Central memory CD4-positive, alpha-beta T cell (primary cell): ENCODE measurements at places on chromosomes 7 and 10.

DNA sequence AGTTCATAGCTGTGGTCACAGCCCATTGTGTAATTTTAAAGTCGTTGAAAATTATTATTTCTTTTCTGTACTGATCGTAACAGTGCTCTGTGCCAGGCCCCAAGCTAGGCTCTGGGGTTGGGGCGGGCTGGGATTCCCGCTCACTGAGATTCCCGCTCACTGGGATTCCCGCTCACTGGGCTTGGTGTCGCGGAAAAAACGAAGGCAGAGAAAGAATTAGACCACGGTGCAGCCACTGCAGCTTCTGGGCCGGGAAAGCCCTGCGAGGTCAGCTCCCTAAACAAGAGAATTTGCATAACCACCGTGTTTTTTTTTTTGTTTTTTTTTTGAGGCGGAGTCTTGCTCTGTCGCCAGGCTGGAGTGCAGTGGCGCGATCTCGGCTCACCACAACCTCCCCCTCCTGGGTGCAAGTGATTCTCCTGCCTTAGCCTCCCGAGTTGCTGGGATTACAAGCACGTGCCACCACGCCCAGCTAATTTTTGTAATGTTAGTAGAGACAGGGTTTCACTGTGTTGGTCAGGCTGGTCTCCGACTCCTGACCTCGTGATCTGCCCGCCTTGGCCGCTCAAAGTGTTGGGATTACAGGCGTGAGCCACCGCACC is 31.2 kb downstream of the FOXK1 start:
- no peak for DNase-seq

DNA sequence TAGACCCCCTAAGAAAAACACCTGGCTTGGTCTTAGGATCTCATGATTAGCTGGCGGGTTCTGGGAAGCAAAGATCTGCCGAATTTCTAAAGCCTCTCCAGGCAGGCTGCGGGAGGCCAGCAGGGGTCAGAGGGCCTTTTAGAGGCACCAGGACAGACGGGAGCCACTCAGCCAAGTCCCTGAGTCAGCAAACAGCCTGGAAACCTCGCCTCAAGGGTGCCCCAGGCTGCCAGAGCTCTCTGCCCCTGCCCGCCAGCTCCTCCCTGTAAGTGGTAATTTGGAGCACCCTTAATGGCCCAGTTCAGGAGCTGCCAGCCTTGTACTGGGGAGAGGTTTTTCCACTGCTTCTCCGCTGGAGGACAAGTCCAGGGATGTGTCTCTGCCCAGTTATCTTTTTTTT is 88.7 kb downstream of the HIP1 start:
- DNase-seq, result no peak

DNA sequence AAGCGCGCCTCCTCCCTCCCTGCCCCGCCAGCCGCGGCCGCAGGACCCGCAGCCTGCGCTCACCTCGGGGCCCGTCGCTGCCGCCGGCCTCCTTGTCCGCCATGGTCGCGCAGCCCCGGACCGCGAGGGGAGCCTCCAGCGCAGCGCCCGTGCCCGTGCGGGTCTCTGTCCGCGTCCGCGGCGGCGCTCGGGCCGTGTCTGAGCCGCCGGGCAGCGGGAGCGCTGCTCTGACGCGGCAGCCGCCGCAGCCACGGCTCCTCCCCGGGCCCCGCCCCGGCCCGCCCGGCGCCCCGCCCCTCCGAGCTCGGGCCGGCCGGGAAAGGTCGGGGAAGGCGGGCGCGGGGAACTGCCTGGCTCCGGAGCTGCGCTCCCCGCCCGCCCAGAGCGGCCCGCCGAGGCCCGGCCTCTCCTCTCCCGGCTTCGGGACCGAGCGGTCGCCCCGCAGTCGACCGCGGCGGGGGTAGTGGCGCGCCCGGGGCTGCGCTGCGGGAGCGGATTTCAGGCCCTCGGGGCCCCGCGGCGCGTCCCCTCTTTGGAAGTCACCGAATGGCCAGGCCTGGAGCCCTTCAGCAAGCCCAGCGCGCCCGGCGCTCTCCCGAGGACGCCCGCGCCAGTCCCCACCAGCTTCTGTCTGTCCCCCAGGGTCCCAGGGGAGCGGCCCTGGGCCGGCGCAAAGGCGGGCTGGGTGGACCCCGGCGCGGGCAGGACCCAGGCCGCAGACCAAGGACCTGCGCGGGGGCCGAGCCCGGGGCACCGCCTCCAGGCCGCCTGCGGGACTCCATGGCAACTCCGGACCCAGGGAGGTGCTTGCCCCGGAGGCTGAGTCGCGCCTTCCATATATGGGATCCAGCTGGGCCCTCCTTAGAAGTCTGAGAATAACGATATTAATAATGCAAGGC is at the start of gene HSPA12A:
TSS of gene HSPA12A (minus strand) at position 200 of the 899 bp plus-strand sequence. CDS start at position 103, 97 bp downstream.
- DNase-seq, result peak; percentile 25

DNA sequence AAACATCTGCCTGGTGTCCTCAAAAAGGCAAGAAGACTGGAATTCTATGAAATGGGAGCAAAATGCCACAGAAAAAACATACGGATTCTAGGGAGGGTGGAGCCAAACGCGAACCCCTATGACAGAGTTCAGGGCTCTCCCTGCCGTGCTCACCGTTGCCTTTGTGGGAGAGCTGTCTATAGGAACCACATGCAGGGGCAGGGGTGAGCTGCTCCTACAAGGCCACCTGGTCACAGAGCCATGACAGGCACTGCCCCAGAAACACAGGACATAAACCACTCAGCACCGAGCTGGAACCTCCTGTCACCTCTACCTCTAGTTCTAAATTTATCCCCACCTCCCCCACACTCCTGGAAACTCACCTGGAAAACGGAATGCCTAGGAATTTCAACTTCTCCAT is 155.1 kb upstream of the ZNF32 start:
- DNase-seq, result no peak

DNA sequence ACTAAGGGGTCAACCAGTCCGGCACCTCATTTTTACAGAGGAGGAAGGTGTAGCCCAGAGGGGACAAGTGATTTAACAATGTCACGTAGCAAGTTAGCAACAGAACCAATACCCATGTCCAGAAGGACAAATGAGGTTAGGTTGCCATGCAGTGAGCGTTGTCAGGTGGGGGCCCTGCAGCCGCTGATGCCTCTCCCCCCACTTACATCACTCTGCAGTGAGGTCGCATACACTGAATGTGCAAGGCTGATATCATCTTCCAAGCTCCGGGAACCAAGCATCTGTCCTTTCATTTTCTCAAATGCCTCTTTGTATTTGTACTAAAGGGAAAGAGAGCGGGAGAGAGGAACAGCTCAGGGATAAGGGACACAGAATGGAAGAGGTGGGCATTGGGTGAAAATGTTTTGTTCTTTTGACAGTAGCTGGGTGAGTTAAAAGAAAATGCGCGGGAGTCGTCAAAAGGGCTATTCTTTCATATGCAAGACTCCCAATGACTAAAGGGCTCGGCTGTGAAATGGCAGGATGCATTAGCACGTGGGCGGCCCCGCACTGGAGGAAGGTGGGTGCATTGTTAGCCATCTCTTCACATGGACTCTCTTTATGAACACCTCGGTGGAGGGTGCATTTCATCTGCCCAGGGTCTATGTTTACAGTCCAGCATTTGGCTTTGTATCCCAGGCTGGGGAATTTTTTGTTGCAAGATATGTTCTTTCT is 49.7 kb downstream of the NRAP start:
- no peak for DNase-seq
